ENCODE measurements at places on chromosomes 11 and 22.

DNA sequence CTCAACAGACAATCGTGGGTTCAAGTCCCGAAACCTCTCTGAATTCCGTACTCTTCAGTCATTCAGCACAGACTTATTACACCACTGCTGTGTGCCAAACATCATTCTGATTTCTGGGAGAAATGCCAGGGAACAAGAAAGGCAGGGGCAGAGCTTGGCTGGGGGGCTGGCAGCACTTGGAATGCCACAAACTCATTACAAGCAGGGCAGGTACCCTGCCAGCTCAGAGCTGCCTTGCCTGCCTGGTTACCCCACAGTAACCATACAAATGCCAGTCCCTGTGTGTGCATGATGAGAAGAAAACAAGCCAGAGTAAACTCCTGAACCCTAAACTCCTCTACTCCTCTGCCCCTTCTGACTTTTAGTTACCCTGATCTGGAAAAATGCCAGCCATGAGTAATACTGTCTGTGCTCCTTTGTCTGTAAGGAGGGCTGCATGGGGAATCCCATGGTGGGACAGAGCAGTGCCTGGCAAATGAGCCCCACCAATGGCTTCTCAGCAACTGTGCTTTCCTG, 6.9 kb upstream of the RAD9A start:
- peak; percentile 43 for DNase-seq

GRCh38 chr22:31302006-31302405, 9.7 kb upstream of the PIK3IP1 start:
- DNase-seq: no peak

DNA sequence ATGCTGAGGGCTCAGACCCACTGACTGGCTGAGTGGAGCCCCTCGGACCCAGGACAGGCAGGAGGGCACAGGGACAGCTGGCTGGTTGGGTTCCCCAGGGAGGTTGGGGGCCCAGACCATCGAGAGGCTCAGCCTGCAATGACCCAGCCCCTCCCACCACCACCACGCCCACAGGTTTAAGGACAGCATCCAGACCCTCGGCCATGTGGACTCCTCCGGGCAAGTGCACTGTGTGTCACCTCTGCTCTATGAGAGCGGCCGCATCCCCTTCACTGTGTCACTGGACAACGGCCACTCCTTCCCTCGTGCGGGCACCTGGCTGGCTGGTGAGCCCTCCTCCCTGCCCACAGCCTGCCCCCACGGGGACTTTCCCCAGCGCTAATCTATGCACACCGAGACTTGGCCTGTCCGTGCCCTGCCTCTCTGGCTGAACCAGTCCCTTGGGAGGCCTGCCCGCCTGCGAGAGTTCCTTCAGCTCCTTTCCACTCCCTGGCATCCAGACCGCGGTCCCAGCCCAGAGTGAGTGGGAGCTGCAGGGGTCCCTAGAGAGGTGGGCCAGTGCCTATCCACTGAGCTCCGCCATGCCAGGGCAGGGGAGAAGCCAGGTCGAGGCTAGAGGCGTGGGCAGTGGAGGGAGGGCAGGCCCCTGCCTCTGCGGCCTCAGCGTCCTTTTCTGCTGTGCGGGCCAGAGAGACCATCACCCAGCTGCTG, 2.2 kb downstream of the SUSD2 start:
- DNase-seq: no peak

DNA sequence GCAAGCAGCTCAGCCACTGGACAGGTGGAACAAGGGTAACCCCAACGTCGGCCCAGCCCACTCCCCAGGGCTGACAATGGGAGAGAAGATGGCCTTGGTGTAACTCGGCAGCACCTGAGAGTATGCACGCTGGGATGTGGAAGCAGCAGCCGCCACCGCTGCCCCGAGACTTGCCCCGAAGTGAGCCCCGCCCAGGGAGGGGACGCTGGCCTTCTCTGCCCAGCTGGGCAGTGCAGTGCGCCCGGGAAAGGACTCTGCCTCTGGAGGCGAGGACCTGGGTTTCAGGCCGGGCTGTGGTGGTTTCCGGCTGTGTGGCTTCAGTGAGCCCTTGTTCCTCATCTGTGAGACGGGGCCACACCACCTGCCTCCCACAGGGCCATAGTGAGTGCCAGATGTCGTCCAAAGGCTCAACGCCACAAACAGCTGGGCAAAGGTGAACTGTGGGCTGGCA, 8.6 kb upstream of the POLDIP3 start:
- no peak for DNase-seq

DNA sequence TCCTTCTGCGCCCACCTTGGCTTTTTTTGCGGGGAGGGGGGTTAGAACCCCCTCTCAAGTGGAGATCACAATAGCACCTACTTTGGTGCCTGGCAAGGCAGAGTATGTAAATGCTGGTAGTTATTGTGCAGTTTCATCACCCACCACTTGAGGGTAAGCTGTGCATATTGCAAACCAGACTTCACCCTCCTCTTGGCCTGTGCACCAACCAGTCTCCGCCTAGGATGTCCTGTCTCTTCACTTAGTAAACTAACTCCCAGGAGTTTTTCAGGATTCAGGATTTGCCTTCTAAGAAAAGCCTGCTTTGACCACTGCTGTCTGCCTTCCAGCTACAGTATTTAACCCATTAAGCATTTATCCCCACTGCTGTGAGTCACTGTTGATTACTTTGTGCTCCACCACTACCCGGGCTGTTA, 2.0 kb upstream of the UBXN1 start:
- DNase-seq: peak; percentile 77

DNA sequence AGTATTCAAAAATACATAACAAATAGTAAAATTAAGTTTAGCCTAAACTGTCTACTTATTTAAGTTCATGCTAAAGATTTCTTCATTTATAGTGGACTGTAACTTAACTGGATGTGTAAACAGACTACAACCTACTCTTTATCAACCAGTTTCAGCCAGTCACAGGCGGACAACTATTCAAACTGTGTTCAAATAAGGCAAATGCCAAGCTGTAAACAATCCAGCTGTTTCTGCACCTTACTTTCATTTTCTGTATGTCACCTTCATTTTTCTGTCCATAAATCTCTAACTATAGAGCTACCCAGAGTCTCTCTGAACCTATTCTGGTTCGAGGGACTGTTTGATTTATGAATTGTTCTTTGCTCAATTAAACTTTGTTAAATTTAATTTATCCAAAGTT, 992.8 kb downstream of the DLG2 start:
- no peak for DNase-seq

GRCh38 chr11:34331329-34331728, 26.5 kb downstream of the ABTB2 start:
- peak; percentile 68 for DNase-seq

Data from fibroblast of lung (primary cell).